Activated CD4-positive, alpha-beta T cell treated with anti-CD3 and anti-CD28 coated beads for 36 hours (primary cell): ENCODE measurements at places on chromosomes 1 and 21. TPM values are rescaled to one million over a fixed set of nuclear protein-coding genes. Genes with fewer than 3 reads are reported as not detected.

SDC3 gene
- total RNA-seq = 0.37 TPM

CRNN gene
- total RNA-seq = not detected

- no peak overlapping the region for H3K27ac ChIP-seq
- H3K4me1 ChIP-seq = no peaks in the 10 kb centered on the region
- no peaks in the 10 kb centered on the region for H3K36me3 ChIP-seq
- no peak for DNase-seq
- no peak overlapping the region for H3K4me3 ChIP-seq
These were observed 42.9 kb downstream of the MAGI3 start for GRCh38 chr1:113433184-113433583.

ANKRD45 gene
- 0.11 TPM for total RNA-seq

- no peak overlapping the region for H3K27ac ChIP-seq
- no peak overlapping the region for H3K4me3 ChIP-seq
- no peaks in the 10 kb centered on the region for H3K36me3 ChIP-seq
- H3K4me1 ChIP-seq = no peaks in the 10 kb centered on the region
These were observed 22.9 kb upstream of the MTF2 start for GRCh38 chr1:93056214-93056613.

GRCh38 chr1:118485757-118486156, 300.7 kb upstream of the SPAG17 start:
- no peak overlapping the region for H3K27ac ChIP-seq
- no peak overlapping the region for H3K4me3 ChIP-seq
- DNase-seq = no peak
- no peaks in the 10 kb centered on the region for H3K36me3 ChIP-seq

KAZN gene
- 0.90 TPM for total RNA-seq

L1TD1 gene
- 0.07 TPM for total RNA-seq

- peaks cover 27% of the 10 kb centered on the region for H3K36me3 ChIP-seq
- H3K4me1 ChIP-seq = peaks cover 26% of the 10 kb centered on the region
- no peak overlapping the region for H3K27ac ChIP-seq
- H3K4me3 ChIP-seq = no peak overlapping the region
- no peaks in the 10 kb centered on the region for H3K27me3 ChIP-seq
These were observed 46.2 kb downstream of the USP25 start for GRCh38 chr21:15775981-15776380.
